A549 (cell line): ENCODE measurements at places on chromosomes 2 and 18.

GRCh38 chr2:159902722-159903121 is 104.7 kb upstream of the CD302 start:
- no peak for DNase-seq

GRCh38 chr2:121919803-121920202 is 164.4 kb downstream of the TSN start:
- DNase-seq, result no peak

- no peak for DNase-seq
Observed at GRCh38 chr18:49183921-49184320, 233.2 kb upstream of the SMAD7 start.

- DNase-seq, result peak; percentile 4
Observed at GRCh38 chr2:212147921-212148513, 390.6 kb downstream of the ERBB4 start.

DNA sequence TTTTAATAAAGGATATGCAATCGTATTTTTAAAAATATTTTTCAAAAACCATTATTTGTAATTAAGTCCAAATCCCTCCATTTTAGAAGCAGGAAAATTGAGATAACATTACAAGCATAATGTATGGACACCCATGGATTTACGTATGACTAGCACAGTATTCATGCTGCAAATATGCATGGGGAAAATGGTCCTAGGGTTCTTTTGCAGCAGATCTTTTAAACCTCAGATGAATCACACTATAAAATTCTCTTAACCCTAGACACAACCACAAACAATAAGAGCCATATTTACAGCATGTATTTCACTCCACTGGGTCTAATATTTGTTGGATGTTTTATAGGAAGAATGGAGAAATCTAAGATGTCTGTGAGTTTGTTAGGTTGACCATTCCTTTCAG is 453.4 kb downstream of the TGIF1 start:
- DNase-seq, result no peak

GRCh38 chr2:225994748-225995405 is 595.4 kb downstream of the NYAP2 start:
- no peak for DNase-seq

- no peak for DNase-seq
Observed at GRCh38 chr2:108852375-108852774, 65.8 kb downstream of the CCDC138 start.

DNA sequence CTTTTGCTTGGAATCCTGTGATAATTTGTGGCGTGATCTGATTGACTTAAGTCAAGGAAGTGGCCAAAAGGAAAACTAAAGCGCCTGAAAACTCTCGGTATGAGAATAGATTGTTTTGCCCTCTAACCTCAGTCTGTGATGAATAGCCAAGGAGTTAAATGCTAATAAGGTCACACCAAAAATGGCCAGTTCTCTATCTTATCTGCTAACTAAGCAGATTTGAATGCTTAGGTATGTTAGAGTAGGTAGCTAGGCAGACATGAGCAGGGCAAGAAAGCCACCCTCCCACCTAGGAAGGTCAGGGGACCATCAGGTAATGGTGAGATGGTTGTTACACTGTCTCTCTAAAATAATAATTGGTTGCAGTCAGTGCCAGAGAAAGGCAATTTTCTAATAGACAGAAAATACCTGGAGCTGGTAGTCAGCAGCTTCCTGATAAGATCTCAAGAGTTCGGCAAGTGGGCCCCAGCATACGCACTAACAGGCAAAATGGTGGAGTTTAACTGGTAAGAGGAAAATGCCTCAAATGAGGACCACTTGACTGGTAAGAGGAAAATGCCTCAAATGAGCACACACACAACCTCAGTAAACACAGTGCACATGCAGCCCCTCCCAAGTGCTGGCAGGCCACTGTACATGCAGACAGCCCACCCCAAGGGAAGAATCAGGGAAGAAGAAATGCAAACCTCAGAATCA is 468.4 kb downstream of the MBD2 start:
- DNase-seq, result no peak

DNA sequence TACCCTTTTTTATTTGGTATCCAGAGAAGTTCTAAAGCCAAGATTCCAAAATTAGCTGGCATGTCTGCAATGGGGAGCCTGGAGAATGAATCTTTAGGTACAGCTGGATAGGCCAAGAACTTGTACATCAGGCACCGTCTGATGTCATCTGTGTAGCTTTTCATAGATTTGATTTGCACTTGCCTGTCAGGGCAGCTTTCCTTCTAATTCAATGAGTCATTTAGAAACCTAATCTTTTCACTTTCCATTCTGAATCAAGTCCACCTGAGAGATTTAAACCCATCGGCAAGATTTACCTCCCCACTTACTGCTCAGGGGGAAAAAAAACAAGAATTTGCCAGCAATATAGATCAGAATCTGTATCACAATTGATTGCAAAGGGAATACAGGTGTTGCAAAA is 60.9 kb upstream of the ACAA2 start:
- DNase-seq, result no peak

DNA sequence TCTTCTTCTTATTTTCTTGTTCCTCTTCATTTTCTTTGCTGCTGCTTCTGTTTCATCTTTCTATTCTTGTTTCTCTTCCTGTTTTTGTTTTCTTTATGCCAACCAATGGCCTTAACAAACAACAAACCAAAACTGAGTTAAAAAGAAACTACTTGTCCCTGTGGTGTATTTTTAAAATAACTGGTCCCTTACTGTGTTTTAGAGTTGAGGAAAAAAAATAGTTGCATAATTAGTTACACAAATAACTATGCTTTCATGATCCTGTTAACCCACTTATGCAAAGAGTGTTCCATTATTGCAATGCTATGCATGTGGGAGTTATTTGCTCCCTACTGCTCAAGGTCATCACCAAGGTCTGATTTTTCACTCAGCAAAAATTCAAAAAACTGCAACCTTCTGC is 39.5 kb upstream of the IMP4 start:
- no peak for DNase-seq

- DNase-seq, result peak; percentile 22
Observed at GRCh38 chr2:226118471-226119429, 680.9 kb downstream of the IRS1 start.

DNA sequence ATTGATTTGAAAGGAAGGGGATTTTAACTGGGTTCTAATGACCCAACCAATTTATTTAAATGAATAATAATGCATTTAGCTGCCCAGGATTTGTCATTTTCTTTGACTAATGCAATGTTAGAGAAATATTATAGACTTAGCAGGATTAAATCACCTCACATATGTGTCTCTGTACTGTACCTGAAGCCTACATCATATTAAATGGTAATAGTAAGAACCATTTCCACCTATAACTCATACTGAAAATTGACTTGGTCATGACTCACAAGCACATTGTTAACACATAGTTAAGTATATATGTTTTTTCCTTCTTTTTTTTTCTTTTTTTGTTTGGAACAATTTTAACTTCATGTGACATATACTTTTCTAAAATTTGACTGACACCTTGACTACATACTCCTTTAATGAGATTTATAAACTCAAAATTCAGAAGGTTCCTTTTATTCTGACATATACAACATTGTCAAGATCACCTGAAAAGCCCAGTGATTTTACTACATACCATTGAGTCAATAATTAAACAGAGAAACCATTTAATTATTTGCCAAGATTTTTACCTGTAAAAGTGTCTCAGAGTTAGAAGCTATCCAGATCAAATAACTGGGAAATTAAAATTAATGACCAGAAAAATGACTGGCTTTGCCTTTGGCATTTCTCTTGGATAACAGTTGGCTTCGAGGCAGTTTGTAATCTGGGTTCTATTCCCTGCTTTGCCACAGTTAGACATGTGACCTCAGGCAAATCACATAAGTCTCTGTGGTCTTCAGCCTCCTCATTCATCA is 58.8 kb upstream of the CDC42EP3 start:
- no peak for DNase-seq

DNA sequence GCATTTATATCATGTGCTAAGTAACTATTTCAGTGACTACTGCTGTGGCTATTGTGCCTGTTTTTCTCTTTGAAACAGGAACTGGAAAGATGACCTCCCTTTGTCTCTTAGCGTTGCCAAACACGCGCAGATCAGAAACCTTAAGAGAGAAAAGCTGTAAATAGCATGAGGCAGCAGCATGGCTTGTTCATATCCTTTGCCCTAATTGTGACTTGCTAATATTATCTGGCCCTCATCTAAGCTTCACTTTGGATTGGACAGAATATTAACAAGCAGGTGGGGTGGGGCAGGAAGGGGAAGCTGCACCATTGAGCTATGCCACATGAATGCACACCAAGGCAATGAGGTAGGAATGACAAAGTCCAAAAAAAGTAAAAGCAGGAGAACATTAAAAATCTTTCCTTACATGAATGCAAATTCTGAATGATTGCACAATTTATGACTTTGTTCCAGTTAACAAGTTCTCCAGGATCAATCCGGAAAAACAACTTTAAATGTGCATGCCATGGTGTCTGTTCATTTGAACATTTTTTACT is 128.4 kb downstream of the IRS1 start:
- no peak for DNase-seq

- no peak for DNase-seq
Observed at GRCh38 chr18:74388227-74388626, 68.9 kb downstream of the DIPK1C start.

DNA sequence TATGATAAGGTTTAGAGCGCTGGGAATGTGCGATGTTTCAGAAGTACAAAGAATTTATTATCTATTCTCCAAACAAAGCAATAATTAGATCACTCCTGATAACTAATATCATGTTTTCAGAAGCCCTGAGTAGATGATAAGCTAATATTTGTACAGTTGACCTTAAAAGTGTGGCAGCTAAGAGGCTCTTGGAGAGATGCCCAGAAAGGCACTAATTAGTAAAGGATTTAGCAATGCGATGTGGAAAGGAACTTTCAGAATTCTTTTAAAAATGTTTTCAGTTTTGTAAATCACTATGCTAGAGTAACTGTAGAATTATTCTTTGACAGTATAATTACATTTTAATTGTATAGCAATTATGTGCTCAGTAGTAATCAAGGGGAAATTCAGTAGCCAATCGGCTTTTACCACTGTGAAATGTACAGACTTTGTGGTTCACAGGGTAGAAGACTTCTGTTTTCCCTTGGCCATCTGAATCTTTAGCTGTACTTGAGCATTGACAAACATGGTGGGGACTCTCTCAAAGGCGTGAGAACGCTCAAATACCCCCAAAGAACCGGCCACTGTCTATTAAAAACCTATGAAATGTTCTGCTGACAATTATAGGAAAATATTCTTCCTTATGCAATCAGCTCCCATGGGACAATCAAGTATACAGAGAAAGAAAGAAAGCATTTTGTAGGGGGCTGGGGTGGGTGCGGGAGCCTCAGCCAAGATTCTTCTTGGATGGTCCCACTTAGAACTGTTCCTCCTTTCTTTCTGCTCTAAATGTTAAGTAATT is 262.8 kb upstream of the AGAP1 start:
- DNase-seq, result no peak

DNA sequence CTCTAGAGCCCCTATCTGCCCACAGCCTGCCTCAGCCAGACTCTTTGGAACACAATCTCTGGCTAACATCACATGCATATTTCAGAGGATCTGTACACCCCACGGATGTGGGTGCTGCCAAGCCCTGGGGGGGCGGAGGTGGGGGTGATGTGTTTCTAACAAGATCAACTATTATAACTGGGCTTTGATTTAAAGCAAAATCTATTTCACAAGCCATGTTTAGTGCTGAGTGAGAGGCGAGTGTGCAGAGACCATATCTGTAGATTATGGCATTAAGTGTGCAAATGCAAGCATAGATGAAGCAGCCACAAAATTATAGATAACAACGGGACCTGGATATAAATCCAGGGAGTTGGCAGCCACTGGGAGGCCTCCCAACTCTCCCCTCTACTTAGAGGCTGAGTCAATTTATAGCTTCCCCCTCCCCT is 135.8 kb upstream of the SMAD2 start:
- no peak for DNase-seq

DNA sequence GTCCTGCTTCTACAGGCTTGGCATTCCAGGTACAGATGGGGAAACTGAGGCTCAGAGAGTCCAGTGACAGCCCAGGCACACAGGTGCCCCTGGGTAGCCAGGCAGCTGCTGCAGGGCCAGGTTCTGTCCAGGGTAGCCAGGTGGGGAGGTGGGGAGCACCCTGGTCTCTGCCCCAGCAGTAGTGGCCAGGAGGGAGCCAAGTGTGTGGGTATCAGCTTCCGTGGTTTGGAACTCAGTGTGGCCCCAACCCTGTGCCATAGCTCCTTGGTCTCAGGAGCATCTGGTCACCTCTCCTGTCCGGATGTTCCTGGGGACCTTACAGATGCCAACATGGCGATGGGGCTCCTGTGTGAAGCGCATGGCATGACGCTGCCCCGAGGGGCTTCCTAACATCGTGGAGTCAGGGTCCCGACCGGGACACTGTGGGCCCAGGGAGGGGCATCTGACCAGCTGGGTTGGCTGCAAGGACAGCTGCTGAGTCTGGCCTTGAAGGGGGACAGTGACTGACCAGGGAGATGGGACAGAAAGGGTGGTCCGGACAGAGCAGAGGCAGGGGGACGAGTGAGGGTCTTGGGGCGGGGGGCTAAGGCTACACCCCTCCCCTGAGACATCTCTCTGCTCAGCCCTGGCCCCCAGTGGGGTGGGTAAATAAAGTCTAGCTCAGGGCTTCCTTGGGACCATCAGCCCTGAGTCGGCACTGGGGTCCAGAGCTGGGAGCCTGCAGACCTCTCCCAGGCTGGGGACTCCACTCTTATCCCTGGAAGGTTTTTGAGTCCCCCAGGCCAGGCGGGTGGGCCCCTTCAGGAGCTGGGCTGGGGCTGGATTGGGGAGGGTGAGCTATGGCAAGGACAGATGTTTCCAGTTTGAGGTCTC is 76.0 kb upstream of the SMAD7 start:
- no peak for DNase-seq

- no peak for DNase-seq
Observed at GRCh38 chr2:66714610-66715009, 279.7 kb downstream of the MEIS1 start.

DNA sequence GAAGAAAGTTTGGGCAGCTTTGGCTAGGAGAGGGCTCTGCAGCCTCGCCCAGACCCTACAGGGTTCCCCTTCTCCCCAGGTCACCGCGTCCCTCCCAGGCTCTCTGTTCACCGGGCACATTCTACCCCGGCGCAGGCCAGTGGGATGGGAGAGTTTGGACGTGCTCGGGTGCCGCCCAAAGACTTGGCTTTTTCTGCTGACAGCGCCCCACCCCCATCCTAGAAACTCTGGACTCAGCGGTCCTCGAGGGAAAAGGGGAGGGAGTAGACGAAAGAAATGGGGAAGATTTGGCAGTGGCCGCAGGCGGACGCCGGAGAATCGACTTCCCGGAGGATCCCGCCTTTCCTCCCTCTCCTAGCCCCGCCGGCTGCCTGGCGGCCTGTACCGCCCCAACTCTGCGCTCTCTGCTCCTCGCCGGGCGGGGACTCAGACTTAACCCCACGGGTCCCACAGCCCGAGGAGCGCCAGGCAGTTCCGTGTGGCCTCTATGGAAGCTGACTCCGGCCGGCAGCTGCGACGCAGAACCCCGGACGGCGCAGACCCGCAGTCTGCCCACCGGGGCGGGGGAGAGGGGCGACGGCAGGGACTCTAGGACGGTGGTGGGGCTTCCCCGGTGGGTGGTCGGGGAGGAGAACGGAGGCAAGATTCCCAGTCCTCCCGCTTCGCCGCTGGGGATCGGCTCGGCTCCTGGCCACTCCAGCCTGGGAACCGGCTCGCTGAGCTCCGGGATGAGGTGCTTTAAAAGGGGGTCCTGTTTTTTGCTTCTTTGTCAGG is 863 bp upstream of the SIX2 start:
- peak; percentile 35 for DNase-seq

GRCh38 chr2:99260184-99260583 is 4.7 kb upstream of the LYG2 start:
- no peak for DNase-seq

- DNase-seq, result no peak
Observed at GRCh38 chr2:157820193-157820592, 55.9 kb downstream of the ACVR1 start.
